ENCODE measurements at places on chromosomes 1 and 21. TPM values are rescaled to one million over a fixed set of nuclear protein-coding genes. Genes with fewer than 3 reads are reported as not detected.

The NHLH1 gene
- total RNA-seq, result not detected

- no peak for DNase-seq
These were observed 135.7 kb upstream of the ZNF648 start for GRCh38 chr1:182196897-182197870.

The CLDN8 gene
- total RNA-seq, result not detected

- DNase-seq, result no peak
These were observed 752.1 kb downstream of the LTN1 start for GRCh38 chr21:28240586-28240985.

- DNase-seq, result no peak
These were observed 48.6 kb downstream of the BACH1 start for GRCh38 chr21:29347274-29347681.

DNA sequence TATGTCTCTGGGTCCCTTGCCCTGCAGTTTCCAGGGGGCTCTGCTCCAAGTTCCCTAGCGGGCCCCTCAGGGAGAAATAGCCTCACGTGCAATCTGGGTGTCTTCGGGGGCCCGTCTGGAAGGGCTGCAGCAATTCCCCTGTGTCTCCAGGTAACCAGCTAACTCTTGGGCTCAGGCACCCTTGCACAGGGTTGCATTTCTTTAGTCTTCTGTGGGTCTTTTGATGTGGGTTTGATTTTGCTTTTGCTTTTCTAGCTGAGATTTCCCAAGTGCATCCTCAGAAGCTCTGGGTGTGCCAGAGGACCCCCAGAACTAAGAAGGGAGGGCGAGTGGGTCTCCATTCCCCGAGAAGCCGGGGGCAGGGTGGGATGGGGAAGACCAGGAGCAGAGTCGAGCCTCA lies 75.7 kb downstream of the SPSB1 start:
- DNase-seq, result no peak

DNA sequence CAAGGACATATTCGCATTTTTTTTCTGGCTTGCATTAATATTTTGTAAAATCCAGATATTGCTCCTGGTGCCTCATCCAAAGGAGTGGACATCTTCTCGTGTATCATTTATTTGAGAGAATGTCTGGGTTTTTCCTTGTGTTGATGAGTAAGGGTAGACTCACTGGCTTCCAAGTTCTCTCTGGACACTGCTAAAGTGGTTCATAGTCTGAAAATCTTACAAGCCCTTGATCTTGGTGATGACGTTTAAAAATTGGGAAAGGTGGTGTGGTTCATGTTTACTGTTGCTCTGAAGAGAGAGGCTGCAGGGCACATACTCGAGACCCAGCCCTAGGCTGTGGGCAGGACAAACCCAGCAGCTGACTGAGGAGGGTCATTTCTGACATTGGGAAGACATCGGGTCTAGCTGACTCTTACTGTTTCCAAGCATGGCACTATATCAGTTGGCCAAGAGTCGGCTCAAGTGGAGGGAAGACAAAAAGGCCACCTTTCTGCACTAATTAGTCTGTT lies 296.2 kb downstream of the LMX1A start:
- DNase-seq, result no peak

The RUNX3 gene
- not detected for total RNA-seq

DNA sequence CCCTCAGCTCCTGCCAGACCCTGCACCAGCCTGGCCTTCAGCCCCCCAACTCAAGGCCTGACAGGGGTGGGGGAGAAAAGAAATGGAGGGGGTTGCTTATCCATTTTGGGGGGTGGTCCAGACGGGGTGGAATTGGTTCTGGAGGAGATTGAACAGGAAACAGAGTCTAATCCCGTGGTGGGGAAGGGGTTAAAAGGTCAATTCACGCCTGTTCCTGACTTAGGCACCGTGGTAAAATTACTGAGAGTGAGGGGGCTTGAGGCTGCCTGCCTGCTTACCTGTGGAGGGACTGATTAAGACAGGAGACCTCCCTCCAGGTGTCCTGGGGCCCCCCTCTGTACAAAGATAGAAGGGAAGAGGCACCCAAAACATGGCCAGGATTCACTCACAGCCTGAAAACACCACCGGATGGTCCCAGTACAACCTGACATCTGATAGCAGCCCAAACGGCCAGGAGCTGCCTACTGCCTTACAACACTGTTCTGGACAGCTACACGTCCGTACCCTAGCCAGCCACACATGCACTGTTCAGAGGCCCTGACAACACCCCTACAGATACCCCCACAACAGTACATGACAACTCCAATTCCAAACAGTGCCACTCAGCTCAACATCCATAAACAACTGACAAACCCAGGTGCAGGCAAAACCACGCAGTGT lies 31.8 kb downstream of the AHDC1 start:
- DNase-seq, result no peak

The ZNF697 gene
- total RNA-seq, result 6.8 TPM

GRCh38 chr1:67162954-67163353 lies 3.3 kb upstream of the IL23R start:
- no peak for DNase-seq

GRCh38 chr1:7549277-7550161 lies 221.6 kb upstream of the VAMP3 start:
- DNase-seq, result peak; percentile 79

The FMO5 gene
- 0.29 TPM for total RNA-seq

- peak; percentile 19 for DNase-seq
These were observed 185.2 kb downstream of the FAF1 start for GRCh38 chr1:50774759-50775351.

DNA sequence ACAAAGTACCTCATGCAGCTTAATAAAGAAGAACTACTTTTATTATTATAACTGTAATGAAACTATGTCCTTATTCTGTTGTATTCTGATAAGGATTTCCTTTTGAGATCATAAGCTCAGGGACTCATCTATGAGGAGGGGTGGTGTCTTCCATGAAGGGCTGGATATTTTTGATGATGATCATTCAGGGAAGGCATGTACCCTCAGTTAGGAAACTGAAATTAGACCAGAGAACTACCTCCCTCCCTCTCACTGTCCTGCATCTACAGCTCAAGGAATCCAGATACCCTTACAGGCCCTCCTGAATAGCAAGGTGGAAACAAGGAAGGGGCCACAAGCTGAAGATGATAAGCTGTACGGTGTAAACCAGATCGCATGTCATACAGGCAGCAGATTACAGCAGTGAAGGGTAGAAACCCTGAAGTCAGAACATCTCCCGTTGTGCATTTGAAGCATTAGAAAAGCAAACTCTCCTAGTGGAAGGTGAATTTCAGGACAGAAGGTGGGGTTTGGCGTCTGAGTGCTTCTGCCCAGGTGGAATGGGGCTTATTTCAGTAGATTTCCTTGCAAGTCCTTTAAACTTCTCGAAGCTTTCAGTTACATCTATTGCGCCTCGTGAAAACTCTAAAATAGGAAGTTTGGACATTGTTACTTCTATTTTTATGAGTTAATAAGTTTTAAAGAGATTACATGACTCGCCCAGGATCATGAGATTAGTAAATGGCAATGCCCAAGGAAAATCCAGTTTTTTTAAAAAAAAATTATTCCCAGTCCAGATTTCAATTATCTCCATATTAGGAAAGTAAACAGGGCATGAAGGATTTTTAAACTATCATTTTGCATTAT lies 101.1 kb upstream of the HNRNPU start:
- no peak for DNase-seq

- DNase-seq, result no peak
These were observed 91.3 kb downstream of the DENND1B start for GRCh38 chr1:197683895-197684553.

The MNDA gene
- total RNA-seq, result not detected

The CA6 gene
- not detected for total RNA-seq

GRCh38 chr1:202074985-202075384 lies 47.7 kb upstream of the GPR37L1 start:
- DNase-seq, result no peak

GRCh38 chr1:25068829-25069228 lies 138.8 kb upstream of the RUNX3 start:
- no peak for DNase-seq

The LCE2C gene
- not detected for total RNA-seq

The PLD5 gene
- total RNA-seq, result 3.7 TPM

The CELA2B gene
- total RNA-seq, result not detected

- no peak for DNase-seq
These were observed 6.9 kb downstream of the RGS4 start for GRCh38 chr1:163076044-163076443.

The RIPPLY3 gene
- 5.1 TPM for total RNA-seq

GRCh38 chr1:110111081-110111480 lies 1.2 kb upstream of the UBL4B start:
- DNase-seq, result no peak

The GPN2 gene
- total RNA-seq, result 10.9 TPM

- DNase-seq, result no peak
These were observed 299.7 kb downstream of the VAV3 start for GRCh38 chr1:107664982-107665925.

The ADGRB2 gene
- total RNA-seq, result 0.65 TPM

- DNase-seq, result no peak
These were observed 11.1 kb downstream of the G0S2 start for GRCh38 chr1:209686322-209686721.

DNA sequence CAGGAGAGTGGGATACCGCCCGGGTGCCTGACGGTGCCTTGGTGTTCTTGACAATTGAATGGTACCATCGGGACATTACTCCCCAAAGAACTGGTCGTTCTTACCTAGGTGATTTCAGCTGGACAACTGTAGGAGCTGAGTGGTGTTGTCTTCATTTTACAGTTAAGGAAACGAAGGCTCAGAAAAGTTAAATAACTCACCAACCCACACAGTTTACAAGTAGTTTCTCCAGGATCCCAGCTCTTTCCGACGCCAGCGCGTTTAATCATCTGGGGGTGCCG lies 1.6 kb downstream of the PIK3CD start:
- no peak for DNase-seq

DNA sequence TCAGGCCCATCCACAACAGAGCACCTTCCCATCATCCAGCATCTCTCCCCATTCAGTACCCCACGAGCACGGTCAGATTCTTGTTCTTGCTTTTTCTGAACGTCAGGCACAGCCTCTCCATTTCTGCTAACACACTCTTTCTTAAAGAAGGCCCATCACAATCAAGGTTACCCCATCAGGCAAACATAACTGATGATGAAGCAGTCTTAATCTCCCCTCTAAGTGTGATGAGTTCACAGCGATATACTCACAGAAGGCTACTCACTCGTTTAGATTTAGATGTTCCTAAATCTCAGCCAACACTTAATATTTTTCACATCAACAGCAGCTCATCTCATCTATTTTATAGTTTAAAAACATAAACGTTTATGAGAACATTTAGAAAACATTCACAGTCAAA lies 75.6 kb downstream of the ADSS2 start:
- DNase-seq, result no peak

- no peak for DNase-seq
These were observed 50.4 kb upstream of the DAB1 start for GRCh38 chr1:57474137-57474750.

- peak; percentile 99 for DNase-seq
These were observed 2.8 kb upstream of the PHC2 start for GRCh38 chr1:33433509-33434362.

GRCh38 chr1:16165073-16165364 lies 9.2 kb upstream of the EPHA2 start:
- DNase-seq, result no peak

The HMCN1 gene
- 1.6 TPM for total RNA-seq

- no peak for DNase-seq
These were observed 142.4 kb downstream of the AK5 start for GRCh38 chr1:77424236-77424635.

The LCE1E gene
- total RNA-seq, result not detected

The SPAG17 gene
- total RNA-seq, result 0.14 TPM

GRCh38 chr21:44495611-44496563 lies 40.6 kb downstream of the LRRC3 start:
- no peak for DNase-seq

The DCST1 gene
- total RNA-seq, result not detected

GRCh38 chr1:88141499-88142074 lies 542.5 kb upstream of the PKN2 start:
- no peak for DNase-seq

DNA sequence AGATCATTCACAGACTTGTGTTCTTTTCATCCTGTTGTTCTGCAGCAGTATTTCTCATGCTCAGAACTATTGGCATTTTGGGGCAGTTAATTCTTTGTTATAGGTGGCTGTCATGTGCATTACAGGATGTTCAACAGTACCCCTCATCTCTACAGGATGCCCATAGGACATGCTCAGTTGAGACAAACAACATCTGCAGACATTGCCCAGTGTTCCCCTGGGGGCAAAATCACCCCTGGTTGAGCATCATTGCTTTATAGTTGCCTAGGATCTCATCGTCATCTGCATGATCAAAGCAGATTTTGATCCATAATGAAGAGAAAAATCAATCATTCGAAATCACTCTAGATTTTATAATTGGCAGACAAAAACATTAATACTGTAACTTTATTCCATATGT lies 222.5 kb upstream of the CACYBP start:
- no peak for DNase-seq

DNA sequence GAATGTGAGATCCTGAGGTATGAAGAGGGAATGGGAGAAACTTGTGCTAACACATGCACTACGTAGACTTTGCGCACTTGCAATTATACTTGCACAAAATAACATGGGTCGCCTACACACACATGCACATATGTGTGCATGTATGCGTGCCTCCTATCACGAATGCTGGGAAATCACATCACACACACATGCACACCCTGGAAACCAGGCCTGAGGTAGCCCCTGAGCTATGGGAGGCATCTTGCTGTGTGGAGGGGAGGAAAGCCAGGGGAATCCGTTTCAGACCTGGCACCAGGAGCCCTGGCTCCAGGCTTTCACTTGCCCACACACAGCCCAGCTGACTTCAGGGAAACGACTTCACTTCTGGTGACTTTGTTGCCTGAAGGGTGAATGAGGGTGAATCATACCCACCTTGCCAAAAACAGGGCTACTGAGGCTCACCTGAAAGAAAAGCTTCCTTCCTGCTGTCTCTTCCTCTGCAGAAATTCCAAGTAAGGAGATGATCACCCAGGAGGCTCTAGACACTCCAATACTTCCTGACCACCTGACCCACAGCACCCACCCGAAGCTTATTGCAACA lies 136.0 kb upstream of the NGF start:
- no peak for DNase-seq

GRCh38 chr1:160325252-160325651 lies 17.8 kb downstream of the COPA start:
- no peak for DNase-seq

- no peak for DNase-seq
These were observed 150.4 kb upstream of the ZC3H11B start for GRCh38 chr1:219763321-219763720.

GRCh38 chr1:209590405-209590804 lies 6.9 kb downstream of the CAMK1G start:
- DNase-seq, result no peak

DNA sequence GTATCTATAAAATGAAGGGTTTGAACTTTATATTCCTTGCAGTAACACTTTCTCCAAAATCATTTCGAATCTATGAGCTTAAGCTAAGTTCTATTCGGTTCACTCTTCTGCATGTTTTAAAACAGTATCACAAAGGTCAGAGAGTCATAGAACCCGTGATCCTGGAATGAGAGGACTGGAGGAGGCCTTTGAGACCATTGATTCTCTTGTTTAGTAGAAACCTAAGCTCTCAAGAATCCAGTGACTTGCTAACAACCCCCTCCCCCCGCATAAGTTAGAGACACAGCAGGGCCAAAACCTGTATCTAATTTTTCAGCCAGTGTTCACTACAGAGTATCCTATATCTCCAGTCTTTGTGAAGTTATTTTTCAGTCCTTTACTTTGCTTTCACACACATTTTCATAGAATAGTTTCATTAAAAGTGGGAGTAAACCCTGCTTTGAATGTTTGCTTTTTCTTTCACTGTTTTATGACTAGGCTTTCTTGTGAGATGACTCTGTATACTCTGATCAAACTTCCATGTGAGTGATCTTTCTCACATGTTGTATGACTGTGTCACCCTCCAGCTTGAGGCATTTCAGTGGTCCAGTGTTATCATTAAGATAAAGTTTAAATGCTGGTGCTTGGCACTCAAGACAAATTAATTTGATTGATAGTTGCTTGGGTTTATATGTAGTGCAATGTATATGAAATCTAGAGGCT lies 275.4 kb upstream of the SGIP1 start:
- no peak for DNase-seq
